ENCODE measurements at places on chromosomes 5 and 9. TPM values are rescaled to one million over a fixed set of nuclear protein-coding genes. Genes with fewer than 3 reads are reported as not detected.

- H3K4me1 ChIP-seq, result no peaks in the 10 kb centered on the region
- H3K27me3 ChIP-seq, result peaks cover 20% of the 10 kb centered on the region
- H3K27ac ChIP-seq, result no peak overlapping the region
These were observed 37.8 kb upstream of the ATP6V1G1 start for GRCh38 chr9:114549697-114550330.

DNA sequence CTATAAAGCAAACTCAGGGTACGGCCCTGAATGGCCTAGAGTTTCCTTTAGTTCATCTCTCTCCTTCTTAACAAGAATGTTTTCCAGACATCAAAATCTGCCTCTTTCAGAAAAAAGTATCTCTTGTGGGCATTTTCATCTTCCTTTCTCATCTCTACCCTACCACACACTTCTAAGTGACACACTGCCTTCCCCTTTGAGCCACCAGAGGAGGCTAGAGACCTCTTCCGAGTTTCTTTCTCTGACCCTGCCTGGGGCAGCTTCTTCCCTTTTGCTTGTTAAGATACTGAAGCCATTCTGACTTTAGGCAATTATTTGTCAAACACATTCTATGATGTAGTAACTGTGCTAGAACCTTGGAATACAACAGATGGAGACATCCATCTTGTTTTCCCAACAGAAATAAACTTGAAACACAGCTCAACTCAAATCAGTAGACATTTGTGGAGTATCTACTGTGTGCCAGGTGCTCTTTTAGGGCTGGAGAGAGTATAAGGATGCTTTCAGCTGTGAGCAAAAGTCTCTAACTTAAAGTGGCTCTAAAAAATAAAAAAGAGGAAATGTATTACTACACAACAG lies 8.6 kb upstream of the SV2C start:
- no peak overlapping the region for H3K27ac ChIP-seq
- H3K27me3 ChIP-seq, result peaks cover 75% of the 10 kb centered on the region
- H3K4me3 ChIP-seq, result no peak overlapping the region
- H3K4me1 ChIP-seq, result peaks cover 2% of the 10 kb centered on the region
- peak; percentile 32 for DNase-seq

DNA sequence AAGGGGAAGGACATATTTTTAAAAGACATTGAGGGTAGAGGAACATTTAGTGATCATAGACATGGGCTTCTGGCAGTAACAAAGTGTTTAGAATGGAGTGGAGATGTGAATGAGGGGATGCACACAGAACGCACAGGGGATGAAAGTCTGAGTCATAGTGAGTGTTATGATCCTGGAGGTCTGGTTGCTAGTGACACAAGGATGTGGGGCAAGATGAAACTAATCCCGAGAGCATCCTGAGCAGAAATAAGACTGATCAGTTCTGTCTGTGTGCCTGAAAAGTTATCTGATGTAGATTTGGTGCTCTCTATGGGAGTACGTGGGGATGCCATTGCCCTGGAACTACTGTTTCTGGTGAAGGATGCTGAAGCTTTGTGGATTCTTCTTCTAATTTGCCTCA lies 141.1 kb downstream of the CHSY3 start:
- DNase-seq, result no peak
- no peak overlapping the region for H3K4me3 ChIP-seq
- no peaks in the 10 kb centered on the region for H3K36me3 ChIP-seq

DNA sequence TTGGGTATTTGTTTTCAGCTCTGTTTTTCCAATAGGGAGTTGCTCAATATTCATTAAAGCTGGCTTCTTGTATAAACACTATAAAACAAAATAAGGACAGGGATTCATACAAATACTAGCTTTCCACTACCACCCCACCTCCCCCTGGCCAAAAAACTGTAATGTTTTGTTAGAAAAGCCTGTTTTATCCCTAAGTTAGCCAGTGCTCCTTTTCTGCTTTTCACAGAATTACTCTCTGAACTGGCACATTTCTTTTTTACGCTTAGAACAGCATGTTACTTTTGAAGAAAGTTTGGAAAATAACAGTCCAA lies 147.4 kb upstream of the DMRT1 start:
- H3K27me3 ChIP-seq, result peaks cover 14% of the 10 kb centered on the region
- no peaks in the 10 kb centered on the region for H3K36me3 ChIP-seq
- no peak overlapping the region for H3K27ac ChIP-seq
- peaks cover 4% of the 10 kb centered on the region for H3K4me1 ChIP-seq
- H3K4me3 ChIP-seq, result no peak overlapping the region

- no peak for DNase-seq
- H3K4me1 ChIP-seq, result no peaks in the 10 kb centered on the region
- no peak overlapping the region for H3K4me3 ChIP-seq
- H3K27me3 ChIP-seq, result no peaks in the 10 kb centered on the region
These were observed 387.9 kb downstream of the RAB3C start for GRCh38 chr5:58970766-58971165.

- peaks cover 33% of the 10 kb centered on the region for H3K4me1 ChIP-seq
- peak overlapping the region; percentile 100 for H3K27ac ChIP-seq
- no peaks in the 10 kb centered on the region for H3K27me3 ChIP-seq
- DNase-seq, result no peak
- H3K36me3 ChIP-seq, result peaks cover 13% of the 10 kb centered on the region
These were observed 2.2 kb upstream of the CANX start for GRCh38 chr5:179696603-179697002.

- no peak for DNase-seq
- no peak overlapping the region for H3K4me3 ChIP-seq
- no peak overlapping the region for H3K27ac ChIP-seq
These were observed 51.7 kb upstream of the FCN1 start for GRCh38 chr9:134969156-134970045.

DNA sequence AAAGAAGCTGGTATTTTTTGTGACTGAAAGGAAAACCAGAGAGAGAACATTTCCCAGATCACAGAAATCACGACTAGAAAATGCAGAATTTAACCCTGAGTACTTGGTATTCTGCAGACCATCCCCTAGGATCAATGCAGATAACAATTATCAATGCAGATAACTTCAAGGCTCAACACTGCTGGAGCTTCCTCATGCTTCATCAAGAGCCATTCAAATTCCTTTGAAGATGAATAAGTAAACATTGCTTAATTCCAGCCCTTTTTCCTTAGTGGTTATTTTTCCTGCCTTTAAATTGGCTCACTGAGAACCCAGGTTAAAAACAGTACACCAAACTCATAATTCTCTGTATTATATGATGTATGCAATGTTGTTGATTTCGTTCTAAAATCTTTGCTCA lies 370.1 kb upstream of the TLE4 start:
- H3K27me3 ChIP-seq, result peaks cover 2% of the 10 kb centered on the region
- no peak overlapping the region for H3K4me3 ChIP-seq
- DNase-seq, result no peak
- H3K27ac ChIP-seq, result no peak overlapping the region
- no peaks in the 10 kb centered on the region for H3K4me1 ChIP-seq

DNA sequence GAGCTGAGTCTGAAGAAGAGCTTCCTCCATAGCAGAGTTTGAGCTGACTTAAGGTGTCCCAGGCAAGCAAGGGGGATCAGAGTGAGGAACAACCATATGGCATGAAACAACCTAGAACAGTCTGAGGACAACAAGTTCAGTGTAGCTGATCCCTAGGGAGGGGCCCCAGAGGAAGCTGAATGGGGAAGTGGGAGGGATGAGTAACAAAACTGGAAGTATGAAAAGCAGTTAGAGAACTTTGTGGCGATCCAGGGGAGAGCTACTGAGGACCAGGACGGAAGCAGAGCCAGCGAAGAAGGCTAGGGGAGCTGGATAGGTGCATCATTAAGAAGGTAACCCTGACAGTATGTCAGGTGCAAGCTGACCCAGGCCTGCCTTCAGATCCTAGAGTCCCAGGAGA lies 580.8 kb downstream of the BNC2 start:
- H3K27ac ChIP-seq, result no peak overlapping the region
- DNase-seq, result no peak
- no peaks in the 10 kb centered on the region for H3K27me3 ChIP-seq
- H3K4me1 ChIP-seq, result no peaks in the 10 kb centered on the region
- H3K36me3 ChIP-seq, result no peaks in the 10 kb centered on the region

GRCh38 chr5:1725641-1726468 lies 73.8 kb downstream of the MRPL36 start:
- H3K27me3 ChIP-seq, result peaks cover 8% of the 10 kb centered on the region
- H3K36me3 ChIP-seq, result no peaks in the 10 kb centered on the region
- DNase-seq, result peak; percentile 3
- H3K27ac ChIP-seq, result no peak overlapping the region
- no peaks in the 10 kb centered on the region for H3K4me1 ChIP-seq
- no peak overlapping the region for H3K4me3 ChIP-seq

DNA sequence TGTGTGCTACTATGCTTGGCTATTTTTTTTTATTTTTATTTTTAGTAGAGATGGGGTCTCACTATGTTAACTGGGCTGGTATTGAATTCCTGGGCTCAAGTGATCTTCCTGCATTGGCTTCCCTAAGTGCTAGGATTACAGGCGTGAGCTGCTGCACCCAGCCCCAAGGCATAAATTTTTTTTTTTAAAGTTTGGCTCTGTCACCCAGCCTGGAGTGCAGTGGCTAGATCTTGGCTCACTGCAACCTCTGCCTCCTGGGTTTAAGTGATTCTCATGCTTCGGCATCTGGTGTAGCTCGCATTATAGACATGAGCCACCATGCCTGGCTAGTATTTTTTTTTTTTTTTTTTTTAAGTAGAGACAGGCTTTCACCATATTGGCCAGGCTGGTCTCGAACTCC lies 70.3 kb downstream of the RAB24 start:
- H3K4me1 ChIP-seq, result peaks cover 2% of the 10 kb centered on the region
- no peaks in the 10 kb centered on the region for H3K27me3 ChIP-seq
- peaks cover 28% of the 10 kb centered on the region for H3K36me3 ChIP-seq
- no peak overlapping the region for H3K4me3 ChIP-seq

CARD6 gene
- total RNA-seq, result 5.0 TPM

DNA sequence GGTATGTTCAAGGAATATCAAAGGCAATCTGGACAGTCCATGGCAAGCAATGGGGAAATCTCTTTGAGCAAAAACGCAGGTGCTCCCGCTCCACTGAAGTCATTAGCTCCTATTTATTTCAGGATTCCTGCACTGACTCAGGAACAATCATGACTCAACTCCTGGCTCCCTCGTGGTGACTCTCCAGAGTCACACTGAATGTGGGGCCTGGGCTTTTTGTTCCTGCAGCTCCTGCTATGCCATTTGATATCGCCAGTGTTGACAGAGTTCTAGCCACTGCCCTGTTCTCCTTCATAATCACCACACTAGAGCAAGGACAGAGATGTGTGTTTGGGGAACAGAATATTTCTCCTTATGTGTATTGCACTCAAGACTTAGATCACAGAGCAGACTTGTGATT lies 187.2 kb upstream of the ZNF462 start:
- H3K27me3 ChIP-seq, result no peaks in the 10 kb centered on the region
- no peaks in the 10 kb centered on the region for H3K36me3 ChIP-seq
- no peak overlapping the region for H3K27ac ChIP-seq
- no peak for DNase-seq

GRCh38 chr5:134188092-134188491 lies 11.3 kb upstream of the SKP1 start:
- no peaks in the 10 kb centered on the region for H3K4me1 ChIP-seq
- no peak for DNase-seq
- no peak overlapping the region for H3K4me3 ChIP-seq
- H3K27ac ChIP-seq, result no peak overlapping the region
- no peaks in the 10 kb centered on the region for H3K36me3 ChIP-seq

SNCAIP gene
- not detected for total RNA-seq

NR2F1-AS1 gene
- total RNA-seq, result not detected

SPATA31D4 gene
- total RNA-seq, result not detected

DMAC1 gene
- total RNA-seq, result 51.5 TPM

- H3K4me1 ChIP-seq, result peaks cover 3% of the 10 kb centered on the region
- H3K4me3 ChIP-seq, result no peak overlapping the region
- DNase-seq, result no peak
- peaks cover 24% of the 10 kb centered on the region for H3K36me3 ChIP-seq
These were observed 20.4 kb downstream of the DCAF12 start for GRCh38 chr9:34106110-34106509.

GRCh38 chr9:18421391-18421790 lies 52.6 kb upstream of the ADAMTSL1 start:
- no peak overlapping the region for H3K27ac ChIP-seq
- no peak overlapping the region for H3K4me3 ChIP-seq
- no peaks in the 10 kb centered on the region for H3K36me3 ChIP-seq
- no peak for DNase-seq

GRCh38 chr9:76516350-76516749 lies 57.4 kb downstream of the GCNT1 start:
- H3K27ac ChIP-seq, result no peak overlapping the region
- H3K4me1 ChIP-seq, result no peaks in the 10 kb centered on the region
- H3K27me3 ChIP-seq, result peaks cover 3% of the 10 kb centered on the region

WDR38 gene
- not detected for total RNA-seq

- H3K27me3 ChIP-seq, result peaks cover 3% of the 10 kb centered on the region
- H3K27ac ChIP-seq, result no peak within 1 kb of the TSS
- peak; percentile 23 for DNase-seq
- no peaks in the 10 kb centered on the region for H3K36me3 ChIP-seq
- peaks cover 2% of the 10 kb centered on the region for H3K4me1 ChIP-seq
- peak within 1 kb of the TSS; percentile 43 for H3K4me3 ChIP-seq
These were observed at the start of gene GPSM1 for GRCh38 chr9:136327304-136327974. Gene GPSM1 (plus strand): TSS chr9:136327539. CDS start chr9:136327696, 157 bp downstream.

DNA sequence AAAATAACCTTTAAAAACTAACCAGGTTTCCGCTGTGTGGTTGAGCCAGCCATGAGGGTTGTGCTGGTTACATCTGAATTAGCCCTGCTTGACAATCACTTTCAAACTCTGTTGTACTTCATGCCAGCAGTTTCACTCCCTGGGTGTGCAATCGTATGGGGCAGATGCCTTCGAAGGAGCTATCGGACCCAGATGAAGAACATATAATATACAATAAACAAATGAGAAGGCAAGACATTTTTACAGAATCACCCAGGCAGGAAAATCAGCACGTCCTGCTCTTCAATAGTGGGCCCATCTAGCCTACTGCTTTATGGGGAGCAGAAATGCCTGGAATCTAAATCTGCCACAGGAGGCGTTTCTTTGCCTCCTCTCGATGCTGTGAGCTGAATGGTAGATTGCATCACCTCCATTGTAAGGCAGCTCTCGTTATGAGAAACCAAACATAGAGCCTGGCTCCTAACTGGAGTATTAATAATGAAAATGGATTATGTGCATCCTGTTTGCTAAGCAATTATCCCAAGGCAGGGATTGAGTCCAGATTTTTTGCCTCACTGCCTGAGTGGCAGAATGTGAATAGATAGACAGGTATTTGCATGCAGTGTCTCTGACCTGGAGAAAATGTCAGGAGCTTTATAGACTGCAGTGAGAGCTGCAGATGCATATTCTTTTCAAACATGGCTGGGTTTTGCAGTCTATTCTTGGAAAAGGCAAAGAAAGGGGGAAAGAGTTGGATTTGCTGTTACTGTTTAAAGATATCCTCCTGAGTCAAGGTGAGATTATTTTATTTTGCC lies 143.3 kb upstream of the SMARCA2 start:
- no peak overlapping the region for H3K27ac ChIP-seq
- peaks cover 12% of the 10 kb centered on the region for H3K4me1 ChIP-seq
- H3K36me3 ChIP-seq, result no peaks in the 10 kb centered on the region
- no peak overlapping the region for H3K4me3 ChIP-seq

- H3K4me1 ChIP-seq, result peaks cover 29% of the 10 kb centered on the region
- peak overlapping the region; percentile 12 for H3K4me3 ChIP-seq
- peak; percentile 16 for DNase-seq
- H3K36me3 ChIP-seq, result peaks cover 3% of the 10 kb centered on the region
These were observed 191.2 kb downstream of the PIK3R1 start for GRCh38 chr5:68406767-68407241.

GRCh38 chr5:136563489-136563888 lies 198.1 kb upstream of the TRPC7 start:
- H3K27me3 ChIP-seq, result no peaks in the 10 kb centered on the region
- no peaks in the 10 kb centered on the region for H3K4me1 ChIP-seq
- H3K36me3 ChIP-seq, result no peaks in the 10 kb centered on the region
- DNase-seq, result no peak

LECT2 gene
- not detected for total RNA-seq
